ENCODE measurements at places on chromosomes 5 and 9.

DNA sequence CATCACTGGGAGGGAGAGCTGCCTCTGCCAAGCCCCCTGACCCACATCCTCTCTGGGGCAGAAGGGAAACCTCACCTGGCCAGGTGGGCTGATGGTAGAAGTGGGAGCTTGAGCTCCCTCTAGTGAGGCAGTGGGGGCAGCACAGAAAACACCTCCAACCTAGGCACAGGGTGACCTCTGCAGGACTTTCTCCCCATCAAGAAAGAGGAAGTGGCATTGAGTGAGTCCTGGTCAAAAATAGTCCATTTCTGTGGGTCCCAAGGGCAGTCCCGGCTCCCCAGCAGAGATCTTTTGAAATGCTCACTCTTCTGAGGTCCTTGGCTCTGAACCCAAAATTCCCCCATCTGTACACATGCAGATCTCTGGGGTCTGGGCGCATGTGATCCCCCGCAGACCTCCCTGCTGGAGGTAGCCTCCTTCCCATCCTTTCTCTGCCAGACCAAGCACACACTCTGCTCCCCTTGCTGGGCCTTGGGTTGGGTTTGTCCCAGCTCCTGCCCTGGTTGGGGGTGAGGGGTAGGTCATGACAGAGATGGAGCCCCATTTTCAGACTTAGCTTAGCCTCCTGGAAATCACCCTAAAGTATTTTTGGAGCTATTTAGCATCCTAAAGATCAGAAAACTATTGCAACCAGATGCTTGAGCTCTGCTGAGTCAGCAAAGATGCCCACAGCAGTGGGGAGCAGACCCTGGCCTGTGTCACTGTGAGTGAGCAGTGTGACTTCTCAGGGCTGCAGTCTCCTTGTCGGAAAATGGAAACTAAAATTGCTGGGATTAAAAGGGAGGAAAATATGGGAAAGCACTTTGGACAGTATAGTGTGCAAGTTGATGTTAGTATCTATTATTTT lies 41.6 kb upstream of the LCP2 start:
- no peak for DNase-seq

DNA sequence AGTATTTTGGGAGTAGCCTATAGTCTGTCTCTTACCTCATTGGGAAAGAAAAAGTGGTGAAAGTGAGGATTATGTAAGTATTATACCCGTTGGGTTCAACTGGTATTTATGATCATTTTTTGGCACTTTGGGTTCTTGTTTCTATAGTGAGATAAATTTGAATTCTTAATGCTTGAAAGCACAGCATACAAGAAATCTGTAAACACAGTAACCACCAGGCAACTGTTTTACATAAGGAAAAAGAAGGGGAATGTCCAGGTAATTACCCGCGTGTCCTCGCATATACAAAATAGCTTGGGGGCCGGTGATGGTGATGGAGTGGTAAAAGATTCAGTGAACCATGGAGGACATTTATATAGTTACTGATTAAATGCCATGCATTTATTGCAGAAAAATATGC lies 60.5 kb downstream of the BASP1 start:
- DNase-seq = no peak

DNA sequence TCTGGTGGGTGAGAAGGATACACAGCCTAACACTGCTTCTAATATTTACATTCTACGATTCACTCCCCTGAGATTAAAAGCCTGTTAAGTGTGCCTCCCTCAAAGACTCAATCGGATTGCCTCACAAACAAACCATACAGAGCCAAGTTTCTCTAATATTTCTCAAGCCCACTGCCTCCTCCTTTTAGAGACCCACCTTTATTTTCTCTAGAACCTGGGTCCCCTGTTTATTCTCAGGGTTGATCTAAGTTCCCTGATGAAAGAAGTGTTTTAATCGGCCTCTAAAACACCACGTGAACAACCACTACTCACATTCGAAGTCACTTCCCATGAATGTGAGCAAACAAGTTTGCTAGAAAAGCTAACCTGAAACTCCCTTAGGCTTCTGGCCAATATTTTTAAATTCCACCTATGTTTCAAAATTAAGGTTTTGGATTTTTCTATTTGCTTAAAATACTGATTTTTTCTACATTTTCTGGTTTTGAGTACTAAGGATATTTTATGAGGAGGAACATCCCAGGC lies 76.5 kb downstream of the GLIS3 start:
- no peak for DNase-seq

- no peak for DNase-seq
Observed at GRCh38 chr9:133492061-133493021, 13.4 kb upstream of the SLC2A6 start.

DNA sequence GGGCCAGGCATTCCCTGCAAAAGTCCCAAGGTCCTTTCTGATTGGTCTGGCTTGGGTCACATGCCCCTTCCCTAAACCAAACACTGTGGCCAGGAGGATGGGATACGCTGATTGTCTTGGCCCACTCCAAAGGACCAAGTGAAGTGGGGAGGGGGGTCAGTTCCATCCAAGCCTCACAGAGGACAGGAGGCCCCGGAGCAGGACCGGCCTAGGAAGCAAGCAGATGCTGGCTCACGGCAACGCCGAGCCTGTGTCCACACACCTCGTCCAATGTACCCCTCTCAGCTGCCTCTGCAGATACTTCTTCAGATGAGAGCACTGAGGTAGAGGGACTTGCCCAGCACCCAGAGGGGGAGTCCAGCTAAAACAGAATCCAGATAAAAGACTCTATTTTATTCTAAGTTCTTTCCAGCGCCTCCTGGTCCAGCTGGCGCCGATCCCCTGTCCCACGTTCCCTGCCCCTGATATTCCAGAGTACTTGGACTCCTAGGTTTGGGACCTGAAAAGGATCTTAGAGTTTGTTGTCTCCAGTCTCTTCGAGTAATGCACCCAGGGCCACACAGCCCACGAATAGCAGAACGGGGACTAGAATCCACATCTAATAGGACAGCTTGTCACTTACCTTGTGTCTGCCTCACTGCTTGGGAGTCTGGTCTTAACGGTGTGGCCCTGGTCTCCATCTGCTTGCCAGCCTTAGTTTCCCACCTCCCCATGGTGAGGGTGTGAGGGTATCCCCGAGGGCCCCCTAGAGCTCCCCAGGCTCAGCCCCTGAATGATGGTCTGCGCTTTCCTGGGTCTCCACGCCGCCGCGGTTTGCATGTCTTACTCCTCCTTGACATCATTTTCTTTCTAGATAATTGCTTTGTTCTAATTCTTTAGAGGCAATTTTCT lies 72.4 kb upstream of the UNC5A start:
- DNase-seq = peak; percentile 39

- DNase-seq = no peak
Observed at GRCh38 chr5:76162335-76162734, 79.2 kb downstream of the SV2C start.

- DNase-seq = peak; percentile 61
Observed at GRCh38 chr9:136075134-136075841, 19.8 kb downstream of the NACC2 start.

- no peak for DNase-seq
Observed at GRCh38 chr9:101442318-101442717, 6.7 kb upstream of the ALDOB start.

DNA sequence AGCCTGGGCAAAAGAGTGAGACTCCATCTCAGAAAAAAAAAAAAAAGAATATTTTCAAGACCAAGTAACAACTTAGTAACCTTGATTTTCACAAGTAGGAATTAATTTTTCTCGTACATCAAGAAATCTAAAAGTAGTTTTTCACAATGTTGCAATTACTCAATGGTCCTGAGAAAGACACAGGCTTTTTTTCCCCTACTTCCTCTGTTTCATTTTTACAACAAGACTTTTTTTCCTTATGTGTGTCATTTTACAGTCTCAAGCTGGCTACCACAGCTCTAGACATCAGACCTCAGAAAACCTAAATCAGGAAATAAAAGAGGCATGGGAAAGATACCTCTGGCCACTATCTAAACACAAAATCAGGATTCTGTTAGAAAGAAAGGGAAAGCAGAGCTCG lies 45.9 kb downstream of the WDR36 start:
- DNase-seq = no peak

GRCh38 chr5:54259090-54259489 lies 51.3 kb downstream of the ARL15 start:
- DNase-seq = no peak

- DNase-seq = no peak
Observed at GRCh38 chr5:14753947-14754346, 89.4 kb downstream of the OTULIN start.

DNA sequence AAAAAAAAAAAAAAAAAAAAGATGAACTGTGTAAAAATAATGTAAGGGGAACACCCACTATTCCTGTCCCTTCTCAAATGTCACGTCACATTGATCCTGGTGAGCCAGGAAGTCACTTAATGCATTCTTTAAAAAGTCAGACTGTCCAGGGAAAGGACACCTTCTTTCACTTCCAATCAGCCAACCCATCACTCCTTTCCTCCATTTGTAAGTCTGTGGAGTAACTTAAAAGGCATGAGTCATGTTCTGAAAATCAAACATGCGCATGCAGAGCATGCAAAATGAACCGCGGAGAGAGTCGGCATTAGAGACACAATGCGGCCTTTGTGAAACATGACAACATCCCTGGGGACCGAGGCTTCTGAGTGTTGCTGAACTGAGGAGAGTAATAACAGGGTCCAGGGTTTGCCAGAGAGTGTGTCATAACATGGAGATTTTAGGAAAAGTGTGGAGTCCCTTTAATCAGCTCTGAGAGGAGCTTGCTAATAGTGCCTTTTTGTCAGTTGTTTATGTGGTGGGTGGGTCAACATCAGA lies 77.6 kb upstream of the SEMA6A start:
- no peak for DNase-seq

- DNase-seq = no peak
Observed at GRCh38 chr5:84290161-84290560, 94.5 kb downstream of the EDIL3 start.

DNA sequence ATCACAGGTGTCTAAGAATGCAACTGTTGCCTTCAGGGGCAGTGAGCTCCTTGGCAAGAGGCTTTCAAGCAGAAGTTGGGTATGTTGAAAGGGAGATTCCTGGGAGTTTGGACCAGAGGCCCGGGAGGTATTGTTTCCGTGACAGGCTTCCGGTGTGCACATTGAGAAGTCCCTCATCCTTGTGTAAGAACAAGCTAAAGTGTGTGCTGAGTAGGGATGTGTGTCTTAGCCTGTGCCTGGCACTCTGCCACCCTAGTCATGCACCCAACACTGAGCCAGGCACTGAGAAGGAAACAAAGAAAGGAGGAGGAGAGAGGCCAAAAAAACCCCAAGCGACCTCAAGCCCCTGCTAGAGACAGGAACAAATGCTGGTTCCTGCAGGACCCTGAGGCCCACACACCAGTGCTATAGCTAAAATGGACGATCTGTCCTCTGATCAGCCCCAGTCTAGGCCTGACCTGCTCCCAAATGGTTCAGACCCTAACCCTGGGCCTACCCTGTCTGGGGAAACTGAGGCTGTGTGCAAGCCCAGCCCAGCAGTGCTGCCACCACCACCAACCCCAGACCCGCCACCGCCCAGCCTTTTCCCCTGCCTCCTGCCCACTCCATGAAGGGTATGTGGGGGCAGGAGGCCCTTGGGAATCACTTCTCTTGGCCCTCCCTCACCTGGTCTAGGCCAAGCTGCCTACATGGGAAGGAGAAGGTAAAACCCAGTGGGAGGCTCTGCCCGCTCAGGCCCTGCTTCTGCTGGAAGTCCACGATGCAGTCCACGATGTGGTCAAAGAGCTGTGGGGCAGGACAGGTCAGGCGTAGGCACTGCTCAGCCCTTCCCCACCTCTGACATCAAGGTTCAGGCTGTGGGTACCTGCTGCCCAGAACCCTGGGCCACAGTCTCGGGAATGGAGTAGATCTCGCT lies 12.6 kb downstream of the HK3 start:
- DNase-seq = no peak

DNA sequence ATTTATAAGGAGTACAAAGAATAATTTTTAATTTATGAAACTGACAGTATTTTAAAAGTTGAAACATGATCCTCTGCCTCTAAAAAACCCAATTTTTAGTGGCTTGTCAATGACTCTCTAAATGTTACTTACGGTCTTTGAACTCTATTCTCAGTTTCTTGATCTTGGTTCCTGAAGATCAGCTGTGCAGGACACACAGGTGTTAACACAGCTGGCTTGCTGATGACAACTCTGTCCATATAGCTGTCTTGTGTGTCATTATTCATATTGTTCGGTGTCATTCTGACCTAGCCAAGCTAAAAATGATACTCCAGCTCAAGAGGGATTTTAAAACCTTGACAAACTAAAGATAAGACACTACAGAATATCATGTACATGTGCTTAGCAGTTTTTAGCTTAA lies 314.5 kb downstream of the CCDC171 start:
- DNase-seq = no peak

DNA sequence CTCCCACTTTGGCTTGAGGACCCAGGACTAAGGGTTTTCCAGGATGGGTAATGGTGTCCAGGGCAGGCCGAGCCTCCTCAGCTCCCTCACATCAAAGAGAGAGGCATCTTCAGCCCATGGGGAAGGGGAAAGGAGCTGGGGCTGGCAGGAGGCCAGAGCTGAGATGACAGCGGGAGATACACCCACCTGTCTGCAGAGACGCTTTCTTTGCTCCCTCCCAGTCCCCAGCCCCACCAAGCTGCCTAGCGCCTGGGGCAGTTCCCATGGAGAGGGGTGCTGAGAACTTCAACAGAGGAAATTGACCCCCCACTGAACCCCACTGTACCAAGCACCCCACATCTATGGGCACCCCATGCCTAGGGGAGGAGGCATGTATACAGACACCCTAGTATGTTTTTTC lies 10.6 kb downstream of the PCDH1 start:
- DNase-seq = peak; percentile 40

DNA sequence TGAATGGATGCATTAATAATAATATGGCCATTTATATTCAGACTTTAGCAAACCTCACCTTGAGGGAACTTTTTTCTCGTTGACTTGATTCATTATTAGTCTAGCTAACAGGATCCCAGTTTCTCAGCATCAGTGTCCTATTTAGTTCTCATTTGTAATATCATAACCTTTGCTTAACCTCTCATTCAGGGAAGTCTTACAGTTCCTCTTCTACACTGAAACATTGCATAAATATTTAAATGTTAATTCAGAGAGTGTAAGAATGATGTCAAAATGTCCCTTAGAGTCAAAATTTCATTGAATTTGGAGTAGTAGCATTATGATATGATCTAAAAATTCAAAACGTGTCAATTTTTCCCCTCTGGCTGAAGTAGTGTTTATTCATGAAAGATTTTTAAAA lies 650.1 kb downstream of the EFNA5 start:
- DNase-seq = no peak

DNA sequence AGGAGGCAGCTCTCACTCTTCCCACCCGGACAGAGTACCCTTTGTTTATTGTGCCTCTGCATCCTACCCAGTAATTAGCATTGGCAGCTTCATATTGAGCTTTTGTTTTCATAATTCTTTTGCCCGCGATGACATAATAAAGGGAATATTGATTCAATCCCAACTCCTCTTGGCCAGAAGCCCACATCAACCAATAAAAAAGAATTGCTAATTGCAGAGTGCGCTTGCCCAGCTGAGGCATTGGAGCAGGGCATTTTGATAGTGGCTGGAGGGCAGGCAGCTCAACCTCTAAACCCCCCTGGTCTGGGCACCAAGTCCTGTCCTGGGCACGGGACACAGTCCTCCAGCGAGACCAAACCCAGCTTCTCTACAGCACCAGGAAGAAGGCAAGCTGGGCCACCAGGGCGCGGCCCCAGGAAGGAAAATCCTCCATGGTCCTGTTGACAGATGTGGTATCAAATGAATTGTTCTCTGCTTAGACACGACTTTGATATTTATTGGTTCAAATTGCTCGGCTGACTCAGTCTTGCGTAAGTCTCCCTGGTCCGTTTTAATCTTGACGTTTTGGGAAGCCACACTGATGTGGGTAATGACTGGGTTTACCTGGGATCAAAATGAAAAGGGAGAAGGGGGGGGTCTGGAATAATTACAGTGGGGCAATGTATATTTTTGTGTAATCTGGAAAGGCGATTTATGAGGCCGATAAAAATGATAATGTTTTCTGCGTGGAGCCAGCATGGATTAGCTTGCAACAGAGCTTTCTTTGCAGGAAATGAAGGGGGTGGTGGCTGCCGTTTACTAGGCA lies 220.7 kb upstream of the MSX2 start:
- DNase-seq = no peak

Data from upper lobe of right lung (tissue), 1 donor.